ENCODE measurements at places on chromosomes 7 and 10.

GRCh38 chr10:8183241-8183704, 128.8 kb downstream of the GATA3 start:
- DNase-seq: no peak

DNA sequence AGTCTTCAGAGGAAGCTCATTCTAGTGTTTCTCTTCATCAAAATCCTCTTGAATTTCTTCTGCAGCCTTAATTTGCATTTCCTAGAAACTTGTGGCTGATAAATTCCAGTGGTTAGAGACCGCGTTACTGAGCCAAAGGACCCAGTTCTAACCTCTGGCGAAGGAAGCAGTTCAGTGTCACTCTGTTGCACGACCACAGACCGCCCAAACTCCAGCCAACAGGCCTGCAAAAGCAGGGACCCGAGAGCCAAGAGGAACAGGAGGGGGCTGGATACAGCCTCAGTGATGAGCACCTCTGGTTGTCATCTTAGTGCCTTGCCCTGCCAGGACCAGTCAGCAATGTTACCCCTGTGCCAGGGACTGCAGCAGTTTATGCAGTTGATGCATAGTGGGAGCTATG, 70.0 kb downstream of the AFAP1L2 start:
- no peak for DNase-seq

- DNase-seq: no peak
These were observed 1186.0 kb downstream of the SORCS3 start for GRCh38 chr10:105827133-105827532.

DNA sequence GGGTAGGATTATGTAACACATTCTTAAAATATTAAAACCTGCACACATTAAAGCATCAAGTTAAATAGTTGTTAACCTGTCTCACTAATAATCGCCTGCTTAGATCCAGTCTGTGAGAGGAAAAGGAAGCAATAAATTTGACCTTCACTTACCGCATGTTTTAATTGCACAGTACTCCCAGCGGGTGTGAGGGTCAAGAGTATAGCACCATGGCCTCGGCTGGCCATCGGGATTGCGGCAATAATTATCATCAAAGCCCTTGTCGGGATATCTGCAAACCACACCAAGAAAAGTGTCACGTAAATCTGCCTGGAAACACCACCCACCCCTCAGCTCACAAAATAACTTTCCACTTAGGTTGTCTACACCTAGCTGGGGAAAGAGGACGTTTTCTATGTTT, 26.6 kb downstream of the HGF start:
- DNase-seq: no peak

GRCh38 chr10:53314876-53315275, 542.3 kb upstream of the MBL2 start:
- DNase-seq: no peak

DNA sequence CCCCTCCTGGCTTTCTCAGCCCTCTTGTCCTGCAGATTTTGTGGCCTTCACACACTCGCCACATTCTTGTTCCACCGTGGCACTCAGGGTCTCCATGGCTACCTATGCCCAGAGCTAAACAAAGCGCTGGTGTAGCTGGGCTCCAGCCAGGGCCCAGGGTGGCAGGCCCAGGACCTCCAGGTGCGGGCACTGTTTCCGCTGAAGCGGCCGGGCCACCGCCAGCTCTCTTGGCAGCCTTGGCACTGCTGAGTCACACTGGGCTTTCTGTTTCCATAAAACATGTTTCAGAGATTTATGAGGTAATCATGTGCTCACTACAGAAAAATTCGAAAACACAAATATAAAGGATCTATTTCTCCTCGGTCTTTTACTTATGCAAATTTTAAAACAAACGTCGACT, 51.3 kb downstream of the AOC1 start:
- DNase-seq: peak; percentile 91
